ENCODE measurements at places on chromosomes 1 and 21.

DNA sequence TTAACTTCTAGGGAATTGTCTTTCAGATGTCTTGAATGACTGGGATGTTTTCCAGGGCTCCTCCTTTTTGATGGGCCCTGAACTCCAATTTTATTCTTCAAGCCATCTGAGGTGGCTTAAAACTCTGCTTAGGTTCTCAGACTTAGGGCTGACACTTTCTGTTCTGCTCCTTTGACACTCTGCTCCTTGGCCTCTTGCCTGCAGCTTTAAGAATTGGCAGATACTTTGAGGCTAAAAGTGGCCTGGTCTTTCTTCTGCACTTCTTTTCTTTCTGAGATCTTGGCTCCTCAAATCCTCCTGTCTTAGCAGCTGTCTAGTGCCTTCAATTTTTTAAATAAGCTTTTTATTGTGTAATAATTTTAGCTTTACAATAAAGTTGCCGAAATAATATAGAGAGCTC, 294.6 kb downstream of the RPS6KC1 start:
- DNase-seq, result no peak

- DNase-seq, result no peak
Observed at GRCh38 chr21:33561373-33561772, 18.5 kb downstream of the SON start.

DNA sequence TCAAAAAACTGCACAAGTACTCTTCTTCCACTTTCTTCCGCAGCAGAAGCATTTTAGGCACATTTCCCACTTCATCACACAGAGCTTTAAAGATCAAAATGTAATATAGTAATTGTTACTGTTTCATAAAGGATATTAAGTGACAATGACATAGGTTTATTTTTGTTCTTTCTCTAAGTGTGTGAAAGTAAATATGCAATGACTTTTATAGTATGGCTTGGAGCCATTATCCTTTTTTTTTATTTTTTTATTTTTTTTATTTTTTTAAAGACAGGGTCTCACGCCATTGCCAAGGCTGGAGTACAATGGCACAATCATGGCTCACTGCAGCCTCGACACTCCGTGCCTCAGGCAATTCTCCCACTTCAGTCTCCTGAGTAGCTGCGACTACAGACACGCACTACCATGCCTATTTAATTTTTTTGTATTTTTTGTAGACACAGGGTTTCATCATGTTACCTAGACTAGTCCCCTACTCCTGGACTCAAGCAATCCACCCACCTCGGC, 7.0 kb downstream of the TRIM33 start:
- no peak for DNase-seq

DNA sequence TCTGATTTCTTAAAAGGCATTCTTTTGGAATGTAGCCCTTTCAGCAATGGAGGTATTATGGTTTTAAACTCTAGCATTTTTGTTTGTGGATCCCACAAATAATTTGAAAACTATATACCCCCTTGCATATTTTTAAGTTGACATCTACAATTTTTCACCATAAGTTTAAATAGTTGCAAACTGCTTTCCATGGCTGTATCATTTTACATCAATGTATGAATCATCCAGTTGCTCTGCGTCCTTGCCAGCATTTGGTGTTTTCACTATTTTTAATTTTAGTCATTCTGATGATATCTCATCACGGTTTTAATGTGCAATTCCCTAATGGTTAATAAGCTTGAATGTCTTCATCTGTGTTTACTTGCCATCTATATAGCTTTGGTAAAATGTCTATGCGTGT, 20.7 kb downstream of the DIPK1A start:
- DNase-seq, result no peak

- no peak for DNase-seq
Observed at GRCh38 chr1:61181067-61182038, 99.0 kb downstream of the NFIA start.

DNA sequence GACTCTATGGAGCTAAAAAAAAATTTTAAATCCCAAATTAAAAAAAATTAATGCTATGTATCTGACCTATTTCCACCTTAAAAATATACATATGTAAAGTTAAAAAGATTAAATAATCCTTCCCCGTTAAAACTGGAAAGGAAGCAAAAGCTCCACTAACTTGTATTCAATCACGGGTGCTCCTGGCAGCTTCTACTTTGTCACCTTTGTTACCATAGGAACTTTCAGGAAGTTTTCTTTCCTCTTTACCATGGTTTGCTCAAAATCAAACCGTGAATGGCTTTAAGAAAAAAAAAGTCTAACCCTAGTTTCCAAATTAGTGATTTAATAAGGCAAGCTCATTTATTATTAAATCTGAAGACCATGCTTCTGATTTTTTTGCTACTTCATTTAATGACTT, 3.5 kb downstream of the GPATCH2 start:
- DNase-seq, result no peak

DNA sequence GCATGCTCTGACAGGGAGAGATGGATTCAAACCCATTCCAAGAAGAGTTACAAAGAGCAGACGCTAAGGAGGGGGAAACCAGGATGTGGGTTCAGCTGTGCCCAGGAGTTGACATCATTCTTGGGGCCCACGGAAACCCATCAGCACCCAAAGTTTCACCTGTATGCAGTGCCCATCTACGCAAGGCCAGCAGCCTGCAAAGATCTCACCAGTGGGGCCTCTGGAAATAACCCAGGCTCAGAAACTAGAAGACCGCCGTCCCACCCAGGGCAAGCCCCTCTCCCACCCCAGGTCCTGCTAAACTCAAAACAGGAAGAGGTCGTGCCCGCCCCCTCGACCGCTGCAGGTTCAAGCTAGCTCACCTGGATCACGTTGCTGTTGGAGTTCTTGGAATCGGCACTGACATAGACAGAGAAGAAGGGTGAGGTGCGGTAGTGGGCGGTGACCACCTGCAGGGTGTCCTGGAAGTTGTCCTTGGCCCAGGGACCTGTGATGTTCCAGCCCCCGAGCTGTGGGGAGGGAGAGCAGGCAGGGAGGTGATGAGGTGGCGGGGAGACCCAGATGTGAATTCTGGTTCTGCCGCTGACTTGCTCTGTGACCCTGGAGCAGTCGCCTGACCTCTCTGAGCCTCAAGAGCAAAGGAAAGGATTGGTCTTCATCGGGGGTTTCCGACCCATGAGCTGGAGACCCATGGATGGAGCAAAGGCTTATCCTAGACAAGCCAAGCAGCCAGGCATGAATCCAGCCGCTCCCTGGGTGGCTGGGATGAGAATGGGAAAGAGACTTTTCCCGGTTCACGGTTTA, 31.7 kb downstream of the ECE1 start:
- no peak for DNase-seq

GRCh38 chr1:20552728-20553445, 514 bp downstream of the FAM43B start:
- no peak for DNase-seq

DNA sequence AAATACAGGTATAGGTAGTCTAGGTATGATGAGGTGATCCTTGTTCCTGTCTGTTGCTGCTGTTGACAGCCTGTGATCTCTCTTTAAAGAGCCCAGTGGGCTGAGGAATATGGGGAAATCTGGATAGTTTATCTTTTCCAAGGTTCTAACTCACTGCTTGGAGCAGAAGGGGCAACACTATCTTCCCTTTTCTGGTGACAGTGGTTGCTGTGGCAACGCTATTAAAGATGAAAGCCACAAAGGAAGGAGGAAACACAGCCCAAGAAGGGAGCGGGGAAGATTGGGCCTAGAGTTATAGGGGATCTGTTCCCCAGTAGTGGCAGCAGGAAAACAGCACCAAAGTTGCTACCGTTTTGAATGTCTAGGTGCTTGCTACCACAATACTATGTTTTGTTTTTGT, 8.8 kb downstream of the PCP4L1 start:
- DNase-seq, result no peak

DNA sequence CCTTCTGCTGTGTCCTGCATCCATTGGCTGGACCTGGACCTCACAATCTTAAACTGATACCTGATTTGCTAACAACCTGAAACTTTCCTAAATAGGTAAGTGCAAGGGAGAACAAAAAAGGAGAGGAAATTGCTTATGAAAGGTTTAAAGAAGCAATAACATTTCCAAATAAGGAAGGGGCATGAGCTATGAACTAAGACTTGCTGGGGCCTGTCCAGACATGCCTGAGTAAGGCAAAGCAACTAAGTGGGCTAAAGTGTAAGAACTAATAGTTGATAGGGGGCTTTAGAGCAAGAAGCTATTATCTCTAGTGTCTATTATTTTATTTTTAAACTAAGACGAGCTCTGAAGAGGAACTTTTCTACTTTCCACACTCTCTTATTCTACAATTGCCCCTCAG, 11.6 kb downstream of the JMJD4 start:
- no peak for DNase-seq

GRCh38 chr1:208225954-208226937, 17.9 kb downstream of the PLXNA2 start:
- DNase-seq, result no peak

DNA sequence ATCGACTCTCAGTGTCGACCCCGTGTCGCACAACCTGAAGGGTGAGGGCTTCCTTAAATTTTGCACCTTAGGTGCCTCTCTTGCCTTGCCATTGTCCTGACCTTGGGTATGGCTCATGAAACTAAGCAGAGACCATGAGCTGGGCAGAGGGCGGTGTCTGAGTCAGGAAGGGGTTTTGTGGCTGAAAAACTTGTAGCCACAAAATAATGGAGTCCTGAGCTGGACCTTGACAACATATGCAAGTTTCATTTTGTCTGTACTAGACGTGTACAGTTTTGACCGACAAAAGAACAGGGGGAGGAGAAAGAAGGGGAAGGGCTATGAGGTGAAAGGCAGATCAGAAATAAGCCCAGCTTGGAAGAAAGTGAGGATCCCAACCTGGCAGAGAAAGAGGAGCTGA, 8.3 kb upstream of the RUNX1 start:
- DNase-seq, result no peak

DNA sequence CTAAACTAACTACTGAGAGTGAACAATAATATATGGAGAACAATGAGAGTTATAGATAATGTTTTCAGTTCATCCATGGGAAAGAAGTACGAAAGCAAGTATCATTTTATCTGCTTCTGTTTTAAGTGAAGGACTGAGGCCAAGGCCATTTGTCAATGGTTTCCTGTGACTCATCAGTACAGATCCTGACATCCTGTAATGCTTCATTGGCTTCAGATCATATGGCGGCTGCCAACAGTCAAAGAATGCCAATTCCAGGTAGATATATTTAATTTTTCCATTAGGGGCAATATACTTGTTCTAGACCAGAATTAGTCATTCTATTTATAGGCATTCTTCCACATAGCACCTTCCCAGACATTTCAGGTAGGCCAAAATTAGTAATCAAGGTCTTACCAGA, 97.3 kb downstream of the USH2A start:
- peak; percentile 67 for DNase-seq

DNA sequence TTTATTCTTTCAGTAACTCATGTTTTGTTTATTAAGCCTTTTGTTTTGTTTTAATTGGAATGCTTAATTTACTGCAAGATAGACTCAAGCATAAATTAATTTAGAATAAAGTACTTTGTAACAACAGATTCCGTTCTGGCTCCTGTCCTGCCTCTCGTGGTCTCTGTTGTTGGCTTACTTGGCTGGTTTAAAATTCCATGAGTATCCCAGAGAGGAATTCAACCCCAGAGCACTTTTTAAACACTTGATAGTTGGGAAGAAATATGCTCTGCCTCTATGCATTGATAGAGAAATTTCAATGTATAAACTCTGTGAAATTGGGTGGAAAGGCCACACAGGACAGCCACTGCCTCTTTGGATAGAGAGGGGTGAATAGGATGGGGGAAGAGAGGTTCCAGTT, 89.7 kb downstream of the ATP5PO start:
- DNase-seq, result no peak

GRCh38 chr1:21277180-21277579, 13.1 kb downstream of the ECE1 start:
- DNase-seq, result no peak

- no peak for DNase-seq
Observed at GRCh38 chr1:64569411-64569810, 99.5 kb downstream of the CACHD1 start.

DNA sequence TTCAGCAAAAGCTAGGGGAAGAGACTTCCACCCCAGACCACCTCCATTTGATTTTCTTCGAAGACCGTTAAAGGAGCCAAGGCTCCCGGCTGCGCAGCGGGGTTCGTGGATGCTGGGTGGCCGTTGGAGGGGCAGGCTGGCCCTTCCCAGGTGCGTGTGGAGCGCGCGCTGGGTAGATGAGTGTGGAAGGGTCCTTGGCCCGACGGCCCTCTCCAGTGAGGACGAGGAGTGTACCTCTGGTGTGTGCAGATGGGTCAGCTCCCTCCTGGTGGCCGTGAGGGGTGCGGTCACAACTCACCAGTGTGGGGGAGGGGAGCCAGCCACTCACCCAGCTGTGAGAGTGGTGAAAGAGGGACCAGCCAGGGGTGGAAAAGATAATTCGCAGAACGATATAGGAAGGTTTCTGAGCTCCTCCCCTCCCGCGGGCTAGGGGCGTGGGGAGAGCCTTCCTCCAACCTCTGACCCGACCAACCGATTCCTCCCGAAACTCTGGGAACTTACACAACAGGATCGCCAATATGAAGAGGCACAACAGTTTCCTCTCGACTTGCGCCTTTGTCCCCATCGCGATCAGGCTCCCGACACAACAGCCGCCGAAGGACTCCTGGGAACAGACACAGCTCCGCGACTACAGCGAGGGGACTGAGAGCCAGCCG, at the start of gene F11R:
F11R (minus strand) TSS at position 644 of the 656 bp plus-strand sequence; CDS start at position 565, 79 bp downstream.
- peak; percentile 28 for DNase-seq

- DNase-seq, result no peak
Observed at GRCh38 chr1:232968965-232969364, 18.6 kb downstream of the NTPCR start.

- no peak for DNase-seq
Observed at GRCh38 chr1:244187310-244187709, 136.2 kb downstream of the ZBTB18 start.

GRCh38 chr1:18639368-18640055, 8.9 kb downstream of the PAX7 start:
- no peak for DNase-seq

DNA sequence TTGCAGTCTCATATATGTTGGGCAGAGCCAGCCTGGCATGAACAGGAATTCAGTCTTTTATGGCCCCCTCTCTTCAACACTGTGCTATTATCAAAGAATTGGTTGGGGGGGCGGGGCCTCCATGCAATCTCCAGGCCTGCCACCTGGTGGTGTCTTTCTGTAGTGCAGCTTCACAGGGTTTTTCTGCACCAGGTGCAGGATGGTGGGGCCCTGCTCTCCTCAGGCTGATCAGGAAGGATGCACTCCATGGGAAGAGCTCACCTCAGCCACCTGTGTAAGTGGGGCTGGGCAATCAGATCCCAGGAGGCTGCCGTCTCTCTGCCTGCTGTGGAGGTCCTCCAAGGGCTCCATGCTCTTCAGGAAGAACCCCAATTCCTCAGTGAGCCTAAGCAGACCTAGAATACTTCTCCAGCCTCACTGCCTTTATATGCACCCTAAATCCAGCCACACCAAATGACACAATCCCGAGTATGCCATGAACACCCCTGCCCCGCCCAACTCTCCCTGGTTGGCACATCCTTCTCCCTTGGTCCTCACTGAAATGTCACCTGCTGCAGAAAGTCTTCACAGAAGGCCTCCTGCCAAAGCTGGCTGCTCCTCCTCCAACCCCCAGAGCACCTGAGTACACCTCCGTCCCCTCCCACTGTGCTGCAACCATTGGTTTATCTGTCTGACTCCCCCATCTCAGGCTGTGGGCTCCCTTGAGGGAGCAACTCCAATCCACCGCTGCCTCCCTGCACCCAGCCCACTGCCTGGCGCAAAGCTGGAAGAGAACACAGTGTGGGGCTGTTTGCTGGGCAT, 16.5 kb downstream of the STK40 start:
- DNase-seq, result no peak
